NCI-H774 (cell line): ENCODE measurements at places on chromosomes 4 and X.

DNA sequence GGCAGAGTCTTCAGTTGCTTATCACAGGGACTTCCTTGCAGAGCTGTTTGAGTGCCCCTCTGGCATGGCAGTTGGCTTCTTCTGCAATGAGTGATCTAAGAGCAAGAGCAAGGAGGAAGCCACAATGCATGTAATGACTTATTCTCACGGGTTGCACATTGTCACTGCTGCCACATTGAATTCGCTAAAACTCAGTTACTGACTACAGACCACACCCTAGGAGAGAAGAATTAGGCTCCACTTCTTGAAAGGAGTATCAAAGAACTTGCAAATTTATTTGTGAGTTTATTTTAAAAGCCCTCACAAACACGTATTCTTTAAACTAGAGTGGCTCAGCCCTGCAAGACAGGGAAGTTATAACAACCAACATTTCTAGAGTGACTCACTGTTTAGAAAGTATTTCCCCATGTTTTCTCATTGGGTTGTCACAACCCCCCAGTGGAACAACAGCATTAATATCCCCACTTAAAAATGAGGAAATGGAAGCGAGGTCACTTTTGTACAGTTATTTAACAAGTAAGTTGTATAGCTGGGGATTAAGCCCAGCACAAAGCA is 32.4 kb upstream of the RBPJ start:
- no peak for DNase-seq

GRCh38 chr4:174053895-174054294 is 229.6 kb downstream of the FBXO8 start:
- no peak for DNase-seq

DNA sequence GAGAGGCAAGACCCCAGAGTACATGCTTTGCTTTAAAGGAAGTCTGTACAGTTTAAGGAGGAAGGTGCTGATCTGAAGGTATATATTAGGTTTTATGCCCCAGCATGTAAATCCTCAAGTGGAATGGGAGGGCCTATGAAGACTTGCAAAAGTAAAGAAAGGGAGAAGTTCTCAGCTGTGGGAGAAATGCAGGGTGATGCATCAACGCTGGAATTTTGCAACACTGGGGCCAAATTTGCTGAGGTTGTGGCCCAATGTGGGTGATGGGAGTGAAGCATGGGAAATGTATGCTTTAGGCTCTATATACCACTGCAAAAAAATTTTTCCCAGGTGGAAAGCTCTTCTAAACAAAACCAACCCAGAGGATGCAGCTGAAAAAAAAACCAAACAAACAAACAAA is 33.8 kb upstream of the GPR174 start:
- DNase-seq = no peak

- no peak for DNase-seq
Measured at GRCh38 chrX:49845701-49846403, 16.7 kb downstream of the PAGE4 start.

DNA sequence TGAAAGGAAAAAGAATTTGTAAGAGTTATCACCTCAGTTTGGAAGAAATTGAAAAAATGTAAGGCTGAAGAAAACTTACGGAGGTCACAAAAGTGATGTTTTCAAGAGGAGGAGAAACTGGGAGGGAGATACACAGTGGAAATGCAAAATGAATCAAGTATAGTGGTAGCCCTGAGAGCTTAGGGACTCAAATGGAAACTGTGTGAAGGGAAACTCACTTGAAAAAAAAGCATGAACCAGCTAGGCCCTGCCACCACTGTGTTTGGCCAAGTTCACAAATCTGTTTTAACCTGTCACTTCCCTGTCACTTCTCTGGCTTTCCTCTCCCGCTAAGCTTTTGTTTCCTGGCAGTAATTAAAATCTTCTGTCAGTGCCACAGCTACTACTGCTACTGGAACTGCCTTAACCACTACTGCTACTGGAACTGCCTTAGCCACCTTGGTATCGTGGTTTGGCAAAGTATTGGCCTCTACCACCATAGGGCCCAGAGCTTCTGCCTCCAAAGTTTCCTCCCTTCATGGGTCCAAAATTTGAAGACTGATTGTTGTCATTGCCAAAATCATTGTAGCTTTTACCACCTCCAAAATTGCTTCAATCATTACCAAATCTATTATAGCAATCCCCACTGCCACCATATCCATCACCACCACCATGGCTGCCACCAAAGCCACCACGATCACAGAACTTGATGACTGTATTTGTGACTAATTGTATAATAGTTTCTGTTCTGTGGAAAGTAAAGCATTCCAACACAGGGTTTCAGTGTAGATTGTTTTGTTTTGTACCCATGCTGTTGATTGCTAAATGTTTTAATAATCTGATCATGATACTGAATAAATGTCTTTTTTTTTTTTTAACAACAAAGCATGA is 41.5 kb downstream of the SMARCA5 start:
- DNase-seq = no peak

DNA sequence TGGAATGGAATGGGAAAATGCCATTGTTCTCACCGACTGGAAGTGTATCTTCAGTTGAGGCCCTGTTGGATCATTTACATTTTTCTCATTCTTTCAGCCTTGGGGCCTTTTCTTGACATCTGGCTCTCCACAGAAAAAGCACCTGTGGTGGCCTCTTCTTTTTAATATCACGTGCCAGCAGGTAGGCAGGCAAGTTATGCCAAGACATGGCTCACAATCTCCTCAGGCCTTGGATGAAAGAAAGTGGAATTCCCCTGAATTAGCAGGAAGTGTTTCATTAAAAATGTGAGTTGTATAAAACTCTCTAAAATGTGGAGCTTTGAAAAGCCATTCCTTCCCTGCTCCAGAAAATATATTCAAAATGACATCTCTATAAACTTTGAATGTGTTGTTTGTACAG is 122.1 kb downstream of the FRAS1 start:
- DNase-seq = no peak
